ENCODE measurements at places on chromosomes 13 and 19. TPM values are rescaled to one million over a fixed set of nuclear protein-coding genes. Genes with fewer than 3 reads are reported as not detected.

DNA sequence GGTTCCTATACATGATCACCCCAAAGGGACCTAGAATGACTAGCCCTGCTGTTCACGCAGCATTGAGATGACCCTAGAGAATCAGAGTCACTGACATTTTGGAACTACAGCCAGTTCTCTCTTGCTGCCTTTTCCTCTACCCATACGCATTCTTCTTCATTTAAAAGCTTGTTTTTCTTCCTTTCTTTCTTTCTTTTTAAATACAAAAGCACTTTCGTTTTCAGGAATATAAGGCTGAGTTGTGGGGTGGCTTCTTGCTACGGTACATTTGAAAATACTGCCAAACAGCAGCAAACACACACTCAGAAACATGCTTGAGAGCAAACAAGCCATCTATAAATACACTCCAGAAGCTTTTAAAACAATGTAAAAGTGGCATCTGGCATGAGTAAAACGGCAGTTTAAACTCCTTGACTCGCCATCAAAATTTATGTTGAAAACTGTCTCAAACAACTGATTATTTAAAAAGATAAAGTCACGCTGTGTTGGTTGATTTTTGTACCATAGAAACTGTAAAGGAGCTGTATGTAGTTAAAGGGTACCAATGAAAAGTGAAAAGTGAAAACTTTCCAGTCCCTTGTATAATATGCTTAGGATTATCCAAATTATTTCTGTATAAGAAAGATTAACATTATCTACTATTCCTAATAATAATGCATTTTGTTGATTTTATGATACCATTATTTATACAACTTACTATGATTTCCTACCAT, 95.6 kb downstream of the PCDH9 start:
- DNase-seq: peak; percentile 58

DNA sequence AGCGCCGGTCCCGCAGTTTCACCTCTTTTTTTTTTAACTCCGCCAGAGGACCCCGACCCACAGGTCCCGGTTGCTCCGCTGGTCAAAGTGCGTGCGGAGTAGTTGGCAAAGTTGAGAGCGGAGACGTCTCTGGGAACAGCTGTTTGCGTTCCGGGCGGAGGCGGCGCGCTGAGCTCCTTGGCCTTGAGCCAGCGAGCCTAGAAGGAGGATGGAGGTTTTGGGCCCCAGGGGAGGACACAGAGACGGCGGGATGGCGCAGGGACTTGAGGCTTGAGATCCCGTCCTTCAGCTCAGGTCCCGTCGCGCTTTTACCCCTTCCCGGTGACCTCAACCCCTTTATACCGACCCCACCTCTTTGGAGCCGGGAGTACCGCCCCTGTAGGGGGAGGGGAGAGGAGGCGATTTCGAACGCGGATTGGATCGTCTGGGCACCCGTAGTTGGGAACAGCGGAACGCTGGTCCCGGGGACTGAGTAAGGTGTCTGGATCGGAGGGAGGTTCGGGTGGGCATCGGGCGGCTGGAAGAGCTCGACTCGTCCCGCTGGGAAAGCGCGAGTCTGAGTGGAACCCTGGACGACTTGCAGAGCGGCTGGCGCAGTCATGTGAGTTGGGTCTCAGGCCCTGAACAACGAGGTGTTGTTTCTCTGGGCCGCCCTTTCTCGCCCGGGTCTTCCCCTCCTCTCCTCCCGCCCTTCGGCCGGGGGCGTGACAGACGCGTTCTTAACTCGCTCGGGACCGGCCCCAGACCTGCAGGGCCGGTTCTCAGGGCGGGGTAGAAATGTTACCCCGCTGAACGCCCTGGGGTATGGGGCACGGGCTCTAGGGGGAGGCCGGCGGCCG, at the start of gene WBP4:
WBP4 (plus strand) TSS at position 435 of the 839 bp plus-strand sequence; CDS start at position 600, 165 bp downstream.
- peak; percentile 97 for DNase-seq

DNA sequence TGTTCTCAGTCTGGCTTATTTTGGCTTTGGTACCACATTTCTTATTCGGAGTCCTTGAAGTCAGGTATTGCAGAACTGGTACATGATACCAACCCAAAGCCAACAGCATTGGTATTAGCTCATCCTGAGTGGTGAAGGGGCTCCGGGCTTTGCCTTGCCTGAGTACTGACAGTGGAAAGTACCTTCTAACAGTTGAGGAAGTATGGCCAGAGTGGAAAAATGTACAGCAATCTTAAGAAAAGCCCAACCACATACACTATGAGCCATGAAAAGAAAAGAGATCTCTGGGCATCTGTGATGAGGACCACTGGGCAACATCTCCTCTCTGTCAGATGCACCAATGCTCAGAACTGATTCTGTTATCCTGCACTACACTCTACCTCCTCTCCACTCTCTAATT, 8.3 kb downstream of the LCP1 start:
- no peak for DNase-seq

DNA sequence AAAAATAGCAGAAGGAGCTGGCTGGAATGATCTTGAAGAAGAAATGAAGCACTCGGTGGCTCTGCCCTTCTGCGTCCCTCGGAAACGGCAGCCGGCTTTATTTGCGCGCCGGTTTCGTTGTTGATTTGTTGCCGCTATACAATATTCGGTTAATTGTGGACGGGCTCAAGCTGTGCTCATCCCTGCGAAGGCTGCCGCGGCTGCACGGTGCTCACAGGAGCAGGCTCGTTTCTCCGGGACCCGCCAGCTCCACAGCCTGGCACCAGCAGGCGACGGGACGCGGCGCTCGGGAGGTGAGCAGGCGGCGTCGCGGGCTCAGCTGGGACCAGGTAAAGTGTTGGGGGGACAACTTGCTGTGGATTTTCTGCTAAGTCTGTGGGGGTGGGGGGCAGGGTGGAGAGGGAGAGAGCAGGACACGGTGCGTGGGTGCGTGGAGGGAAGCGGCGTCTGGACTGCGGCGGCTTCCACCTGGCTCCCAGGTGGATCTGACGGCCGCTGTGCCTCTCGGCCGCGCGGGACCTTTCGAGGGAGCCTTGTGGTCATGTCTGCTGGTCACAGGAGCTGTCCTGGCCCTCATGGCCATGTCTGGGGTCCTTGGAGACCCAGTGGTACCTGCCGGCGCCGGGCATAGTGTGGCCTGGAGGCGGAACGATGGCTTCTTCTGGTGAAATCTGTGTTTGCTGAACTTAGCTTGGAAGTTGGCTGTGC, 90.9 kb downstream of the TEX29 start:
- DNase-seq: no peak

DNA sequence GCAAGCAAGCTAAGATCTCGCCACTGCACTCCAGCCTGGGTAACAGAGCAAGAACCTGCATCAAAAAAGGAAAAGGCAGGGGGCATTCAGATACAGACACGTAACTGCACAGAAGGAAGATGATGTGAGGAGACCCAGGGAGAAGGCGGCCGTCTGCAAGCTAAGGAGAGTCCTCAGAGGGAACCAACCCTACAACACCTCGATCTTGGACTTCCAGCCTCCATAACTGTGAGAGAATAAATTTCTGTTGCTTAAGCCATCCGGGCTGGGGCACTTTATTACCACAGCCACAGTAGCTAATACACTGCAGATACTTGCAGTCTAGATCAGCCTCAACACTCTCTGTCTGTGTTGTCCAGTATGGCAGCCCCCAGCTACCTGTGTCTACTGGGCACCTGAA, 7.9 kb downstream of the TICAM1 start:
- DNase-seq: no peak

GRCh38 chr13:25802579-25802978, 249.2 kb downstream of the SHISA2 start:
- DNase-seq: no peak

CACNG6 gene
- total RNA-seq: 8.6 TPM

CYP2A6 gene
- total RNA-seq: 0.97 TPM

CYP2A7 gene
- total RNA-seq: 1.6 TPM
